ENCODE measurements at places on chromosomes 1 and 21.

DNA sequence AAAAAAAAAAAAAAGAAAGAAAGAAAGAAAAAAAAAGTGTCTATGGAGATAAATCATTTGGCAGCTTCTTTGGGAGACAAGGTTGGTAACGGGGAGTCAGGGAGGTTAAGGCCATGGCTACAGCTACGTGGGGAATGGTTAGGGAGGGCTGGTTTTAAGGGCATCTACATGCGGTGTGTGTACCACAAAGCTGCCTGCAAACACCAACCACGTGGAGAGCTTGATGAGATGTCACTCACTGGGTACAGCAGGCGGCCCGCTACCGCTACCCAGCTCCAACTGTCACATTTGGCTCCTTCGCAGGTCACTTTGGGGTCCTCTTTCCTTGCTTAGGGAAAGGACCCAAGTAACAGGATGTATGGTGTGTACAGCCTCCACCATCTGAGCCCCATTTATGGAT, 4.2 kb downstream of the NPPB start:
- DNase-seq, result no peak

- DNase-seq, result no peak
Measured at GRCh38 chr21:31911138-31911907, 38.5 kb downstream of the HUNK start.

GRCh38 chr1:160951443-160952128, 3.0 kb downstream of the ITLN2 start:
- no peak for DNase-seq

GRCh38 chr21:38804789-38805327, 871 bp upstream of the ETS2 start:
- peak; percentile 72 for DNase-seq

- no peak for DNase-seq
Measured at GRCh38 chr21:32335601-32336575, 37.2 kb downstream of the MRAP start.
